ENCODE measurements at places on chromosomes 6 and 20.

DNA sequence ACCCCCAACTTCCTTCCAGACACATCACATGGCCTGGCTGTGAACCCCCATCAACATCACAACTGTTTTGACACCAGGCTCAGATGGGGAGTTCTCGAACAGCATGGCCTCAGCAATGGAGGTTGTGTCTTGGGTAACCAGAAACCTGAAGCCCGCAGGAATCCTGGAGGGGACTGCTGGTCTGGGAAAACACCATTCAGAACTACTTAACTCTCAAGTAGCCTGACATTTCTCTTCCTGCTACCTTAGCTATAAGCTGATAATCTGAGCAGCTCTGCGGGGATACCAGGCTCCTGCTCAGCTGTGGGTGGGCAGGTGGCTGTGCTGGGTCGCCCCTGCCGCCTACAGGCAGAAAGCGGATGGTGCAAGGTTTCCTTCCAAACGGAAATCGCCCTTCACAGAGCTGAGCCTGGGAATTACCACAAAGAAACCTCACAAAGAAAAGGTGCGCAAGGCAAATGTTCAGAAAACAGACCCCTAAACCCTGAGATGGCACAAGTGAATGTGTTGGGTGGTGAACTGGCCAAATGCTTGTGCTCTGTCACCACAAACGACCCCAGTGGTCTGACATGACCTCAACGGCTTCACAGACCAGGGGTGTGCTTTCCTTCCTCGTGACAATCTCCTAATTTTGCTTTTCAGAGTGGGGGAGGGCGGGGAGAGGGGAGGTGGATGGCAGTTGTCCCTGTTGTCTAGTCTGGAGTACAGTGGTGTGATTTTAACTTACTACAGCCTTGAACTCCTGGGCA lies 29.5 kb downstream of the SNX5 start:
- no peak for DNase-seq

DNA sequence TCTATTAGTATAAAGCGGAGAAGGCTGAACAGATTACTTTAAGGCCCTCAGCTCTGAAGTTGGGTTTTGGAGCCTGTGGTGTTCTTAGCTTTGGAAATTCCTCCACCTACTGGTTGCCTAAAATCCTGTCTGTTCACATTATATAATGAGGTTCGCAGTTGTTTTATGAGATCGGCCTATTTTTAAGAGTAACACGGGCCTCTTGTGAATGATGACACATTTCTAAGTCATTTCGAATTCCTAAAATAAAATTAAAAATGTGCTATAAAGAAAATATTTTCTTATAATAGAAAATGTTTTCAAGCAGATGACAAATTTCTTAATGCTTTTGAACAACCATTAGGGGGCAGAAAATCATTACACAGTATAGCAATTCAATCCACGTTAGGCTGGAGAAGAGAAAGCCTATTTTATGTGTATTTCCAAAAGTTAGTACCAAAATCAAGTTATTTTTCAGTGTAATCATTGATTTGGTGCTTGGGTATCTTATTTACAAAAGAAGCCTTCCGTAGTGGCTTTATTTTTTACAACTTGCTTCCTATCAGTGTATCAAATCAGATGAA lies 15.8 kb upstream of the FAM8A1 start:
- peak; percentile 37 for DNase-seq

DNA sequence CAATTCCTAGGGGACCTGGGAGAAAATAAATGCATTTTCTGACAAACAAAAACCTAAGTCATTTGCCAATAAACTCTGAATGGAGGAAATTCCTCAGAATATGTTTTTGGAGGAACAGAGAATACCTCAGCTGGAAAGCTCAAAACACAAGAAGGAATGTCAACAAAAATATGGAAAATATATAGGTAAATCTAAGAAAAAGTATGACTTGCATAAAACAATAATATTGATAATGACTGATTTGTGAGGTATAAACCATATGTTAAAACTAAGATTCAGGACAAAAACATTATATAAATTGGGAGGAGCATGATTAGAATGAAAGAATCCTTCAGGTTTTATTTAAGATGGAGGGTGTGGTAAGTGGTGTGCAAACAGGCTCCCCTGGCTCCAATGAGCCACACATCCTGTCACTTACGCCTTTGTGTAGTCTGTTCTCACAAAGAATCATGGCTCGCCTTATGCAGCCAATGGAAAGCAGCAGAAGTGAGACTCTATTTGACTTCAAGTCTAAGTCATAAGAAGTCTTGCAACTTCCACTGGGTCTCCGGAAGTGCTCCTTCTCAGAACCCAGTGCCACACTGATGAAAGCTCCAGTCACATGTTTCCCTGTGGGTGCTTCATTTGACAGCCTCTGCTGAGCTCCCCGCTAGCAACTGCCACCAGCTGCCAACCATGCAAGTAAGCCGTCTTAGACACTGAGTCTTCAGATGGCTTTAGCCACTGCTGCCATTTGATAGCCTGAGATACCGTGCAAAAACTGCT lies 8.1 kb downstream of the CFAP61 start:
- DNase-seq: no peak

DNA sequence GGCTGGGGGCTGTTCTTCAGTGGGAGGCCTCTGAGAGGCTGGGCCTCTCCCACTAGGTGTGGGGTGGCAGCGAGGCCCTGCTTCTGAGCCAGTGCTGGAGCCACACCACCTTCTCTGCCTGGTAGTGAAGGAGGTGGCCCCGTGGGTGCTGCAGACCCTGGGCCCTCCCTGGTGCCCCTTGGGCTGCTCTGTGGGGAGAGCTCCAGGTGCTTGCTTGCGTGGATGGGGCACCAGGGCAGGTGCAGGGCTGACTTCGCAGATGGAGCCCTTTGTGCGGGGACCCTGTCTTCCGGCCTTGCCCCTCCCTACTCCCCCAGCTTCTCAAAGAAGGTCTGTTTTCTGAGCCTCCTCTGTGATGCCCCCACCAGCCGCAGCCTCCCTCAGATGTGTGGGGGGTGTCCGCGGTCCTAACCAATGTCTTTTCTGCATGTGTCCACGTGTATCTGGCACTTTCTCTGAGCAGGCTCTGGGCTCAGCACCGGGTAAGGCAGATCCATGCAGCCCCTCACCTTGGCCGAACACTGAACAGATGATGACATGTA lies 17.2 kb upstream of the MYT1 start:
- no peak for DNase-seq

DNA sequence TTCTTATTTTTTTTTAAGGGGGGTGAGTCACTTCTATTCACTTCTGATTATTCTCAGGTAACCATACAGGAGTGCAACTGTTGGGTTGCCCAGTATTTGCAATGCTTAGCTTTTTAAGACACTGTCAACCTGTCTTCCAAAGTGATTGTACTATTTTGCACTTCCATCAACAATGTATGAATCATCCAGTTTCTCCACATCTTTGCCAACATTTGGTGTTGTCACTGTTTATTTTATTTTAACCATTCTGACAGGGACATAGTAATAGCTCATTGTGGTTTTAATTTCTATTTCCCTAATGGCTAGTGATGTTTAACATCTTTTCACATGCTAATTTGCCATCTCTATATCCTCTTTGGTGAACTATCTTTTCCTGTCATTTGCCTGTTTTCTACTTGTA lies 1.4 kb upstream of the SLC13A3 start:
- no peak for DNase-seq

DNA sequence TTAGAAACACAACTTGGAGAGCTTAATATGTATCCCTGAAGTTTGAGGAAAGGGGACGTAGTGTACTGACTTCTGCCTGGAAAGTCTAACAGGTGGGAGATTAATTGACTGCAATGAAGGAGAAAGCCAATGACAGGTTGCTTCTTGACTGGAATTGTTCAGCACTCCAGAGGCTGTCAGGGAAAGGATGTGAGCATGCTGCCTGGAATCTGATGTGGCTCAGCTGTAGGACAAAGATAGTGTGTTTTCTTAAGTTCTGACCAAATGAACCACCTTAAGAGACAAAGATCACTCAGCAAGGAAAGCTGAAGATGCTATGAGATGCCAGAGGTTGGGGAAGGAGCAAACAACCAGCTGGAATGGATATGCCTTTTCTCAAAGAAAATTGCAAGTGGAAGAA lies 185.8 kb downstream of the PHF3 start:
- DNase-seq: no peak

GRCh38 chr6:135181333-135182070 lies 394 bp downstream of the MYB start:
- DNase-seq: no peak

DNA sequence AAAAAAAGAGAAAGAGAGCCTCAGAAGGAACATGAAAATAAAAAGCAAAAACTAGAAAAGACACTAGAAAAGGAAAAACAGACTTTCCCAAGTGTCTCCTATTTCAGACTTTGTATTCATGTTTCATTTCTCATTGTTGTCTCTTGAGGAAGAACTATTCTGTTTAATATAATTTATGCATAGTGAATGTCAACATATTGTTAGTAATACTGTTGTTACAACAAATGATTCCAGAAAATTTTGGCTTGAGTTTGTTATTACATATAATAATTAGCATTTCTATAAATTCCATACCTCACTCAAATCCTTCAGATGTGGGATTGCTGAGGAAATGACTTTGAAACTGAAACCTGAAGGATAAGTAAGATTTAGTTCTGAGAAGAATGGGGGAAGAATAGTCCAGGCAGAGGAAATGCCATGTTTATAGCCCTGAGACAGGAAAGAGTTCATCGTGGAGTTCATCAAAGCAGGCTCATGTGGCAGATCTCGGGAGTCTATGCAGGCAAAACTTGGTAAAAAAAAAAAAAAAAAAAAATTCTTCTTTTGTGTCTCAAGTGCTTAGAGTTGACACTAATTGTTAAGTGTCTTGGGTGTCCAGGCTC lies 53.1 kb upstream of the EIF2S2 start:
- no peak for DNase-seq

DNA sequence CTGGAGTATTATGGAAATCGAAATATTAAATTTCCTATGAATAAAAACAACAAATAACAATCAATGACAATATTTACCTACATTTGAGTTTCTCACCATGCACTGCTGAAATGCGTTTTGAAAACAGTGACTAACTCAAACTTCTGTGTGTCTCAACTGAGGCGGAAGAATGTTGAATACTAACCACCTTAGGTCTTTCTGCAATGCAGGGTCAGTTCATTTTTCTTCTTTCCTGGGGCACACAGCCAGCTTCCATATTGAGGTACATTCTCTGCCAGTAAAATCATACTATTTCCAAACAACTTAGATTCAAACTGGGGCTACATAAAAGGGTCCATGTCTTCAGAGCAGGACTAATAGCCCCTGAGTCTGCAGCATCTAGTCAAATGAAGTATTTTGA lies 310.1 kb downstream of the UTRN start:
- no peak for DNase-seq

DNA sequence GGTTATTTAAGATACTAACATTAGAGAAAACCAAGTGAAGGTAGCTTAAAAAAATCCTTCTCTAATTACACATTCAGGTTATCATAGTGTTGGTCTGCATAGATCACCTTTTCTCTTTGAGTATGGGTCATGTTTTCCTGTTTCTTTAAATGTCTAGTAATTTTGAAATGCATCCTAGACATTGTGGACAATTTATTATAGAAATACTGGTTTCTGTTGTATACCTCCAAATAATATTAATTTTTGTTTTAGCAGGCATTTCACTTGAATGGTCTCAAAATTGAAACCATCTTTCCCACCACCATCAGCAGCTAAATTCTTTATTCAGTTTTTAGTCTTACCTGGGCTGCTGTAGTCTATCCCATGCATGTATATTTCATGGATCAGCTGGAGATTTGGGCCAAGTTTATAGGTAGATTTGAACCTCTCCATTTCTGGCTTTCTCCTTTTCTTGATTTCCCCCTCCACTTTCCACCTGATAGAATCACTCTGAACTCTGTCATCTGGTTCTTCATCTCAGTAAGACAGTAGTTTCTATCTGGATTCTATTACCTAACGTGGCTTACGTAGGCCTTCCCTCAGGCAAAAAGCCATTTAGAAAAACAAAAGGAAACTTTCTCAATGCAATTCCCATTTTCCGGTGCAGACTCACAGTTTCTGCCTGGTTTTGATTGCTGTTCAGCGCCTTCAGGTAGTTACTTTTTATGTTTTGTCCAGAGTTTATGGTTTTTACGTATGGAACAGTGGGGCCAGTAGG lies 52.3 kb downstream of the ZFAND3 start:
- DNase-seq: no peak

- DNase-seq: no peak
Measured at GRCh38 chr6:122902326-122902725, 93.7 kb upstream of the CLVS2 start.

GRCh38 chr20:62080249-62080990 lies 14.7 kb upstream of the TAF4 start:
- no peak for DNase-seq
